ENCODE measurements at places on chromosomes 6 and 20.

DNA sequence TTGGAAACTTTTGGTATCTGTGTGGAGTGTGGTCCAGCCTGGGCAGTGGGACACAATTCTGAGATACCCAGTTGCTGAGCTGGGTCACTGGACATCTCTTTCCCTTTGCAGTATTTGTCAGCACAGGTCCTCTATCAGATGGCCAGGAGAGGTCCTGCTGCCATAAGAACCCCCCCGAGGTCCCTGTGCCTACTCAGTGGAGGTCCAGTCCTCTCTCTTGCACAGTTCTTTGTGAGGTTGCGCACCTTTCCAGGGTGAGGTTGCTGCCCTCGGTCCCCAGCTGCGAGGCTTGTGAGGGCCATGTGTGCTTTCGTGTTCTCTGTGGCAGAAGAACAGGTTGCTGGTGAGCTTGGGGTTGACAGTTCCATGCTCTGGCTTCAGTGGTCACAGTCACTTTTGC lies 320.6 kb downstream of the QKI start:
- H3K4me3 ChIP-seq = no peak overlapping the region
- peaks cover 4% of the 10 kb centered on the region for H3K4me1 ChIP-seq
- no peaks in the 10 kb centered on the region for H3K27me3 ChIP-seq
- no peak overlapping the region for H3K27ac ChIP-seq

DNA sequence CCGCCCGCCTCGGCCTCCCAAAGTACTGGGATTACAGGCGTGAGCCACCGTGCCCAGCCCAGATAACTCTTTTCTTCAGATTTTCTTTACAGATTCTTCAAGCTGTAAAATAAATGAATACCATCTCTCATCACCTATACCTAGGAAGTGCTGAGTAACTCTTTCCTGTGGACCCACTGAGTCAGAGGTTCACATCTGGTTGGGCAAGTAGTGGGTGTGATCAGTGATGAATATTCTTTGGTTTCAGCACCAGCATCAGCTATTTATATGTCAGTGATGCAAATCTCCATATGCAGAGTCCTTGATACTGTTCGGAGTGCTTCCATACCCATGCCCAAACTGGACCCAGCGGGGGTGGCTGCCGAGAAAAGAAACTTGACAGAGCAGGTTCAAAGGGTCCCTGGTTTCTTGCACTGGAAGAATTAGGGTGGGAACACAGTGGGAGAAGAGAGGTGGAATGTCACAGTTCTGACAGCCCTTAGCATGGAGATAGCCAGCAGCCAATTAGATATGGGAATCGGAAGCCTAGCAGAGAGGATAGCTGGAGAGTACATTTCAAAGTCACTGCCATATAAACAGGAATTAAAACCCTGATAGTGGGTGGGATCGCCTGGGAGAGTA lies 64.9 kb upstream of the DDR1 start:
- H3K4me1 ChIP-seq = peaks cover 58% of the 10 kb centered on the region
- peak overlapping the region; percentile 73 for H3K27ac ChIP-seq
- H3K4me3 ChIP-seq = no peak overlapping the region
- no peaks in the 10 kb centered on the region for H3K36me3 ChIP-seq

DNA sequence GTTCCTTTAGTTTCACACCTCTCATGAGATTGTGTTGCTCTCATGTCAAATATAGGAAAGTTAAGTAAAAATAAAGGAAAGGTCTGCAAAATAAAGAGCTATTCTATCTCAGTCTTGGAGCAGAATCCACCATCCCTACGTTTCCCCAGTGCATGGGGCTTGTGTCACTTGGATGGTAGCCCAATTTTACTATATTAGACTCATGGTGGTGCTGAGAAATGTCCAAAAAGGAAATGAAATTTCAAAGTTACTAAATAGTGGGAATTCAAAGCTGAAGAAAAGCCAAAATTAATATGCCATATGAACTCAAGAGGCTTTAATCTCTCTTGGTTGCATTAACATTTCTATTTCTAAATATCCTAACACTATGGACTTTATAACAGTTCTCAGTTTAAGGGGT lies 1283.3 kb upstream of the GJE1 start:
- H3K4me1 ChIP-seq = peaks cover 57% of the 10 kb centered on the region
- H3K4me3 ChIP-seq = no peak overlapping the region
- H3K36me3 ChIP-seq = peaks cover 1% of the 10 kb centered on the region
- H3K27ac ChIP-seq = peak overlapping the region; percentile 1
- H3K27me3 ChIP-seq = no peaks in the 10 kb centered on the region

DNA sequence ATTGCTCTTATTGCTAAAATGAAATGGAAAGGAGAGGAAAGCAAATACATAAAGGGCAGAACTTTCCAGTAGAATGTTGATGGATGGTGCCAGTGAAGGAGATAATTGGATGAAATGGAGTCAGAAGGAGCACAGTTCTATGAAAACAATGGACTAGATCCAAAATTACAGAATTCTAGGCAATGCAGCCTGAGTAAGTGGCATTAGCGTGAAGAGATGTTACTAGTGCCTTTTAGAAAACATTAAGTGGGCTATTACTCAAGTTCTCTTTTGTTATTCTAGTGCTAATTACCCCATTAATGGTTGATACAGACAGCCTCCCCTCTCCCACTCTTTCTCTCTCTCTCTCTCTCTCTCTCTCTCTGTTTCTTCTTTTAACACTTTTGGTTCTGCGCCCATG lies 209.5 kb upstream of the RGS17 start:
- no peak overlapping the region for H3K4me3 ChIP-seq
- no peak overlapping the region for H3K27ac ChIP-seq
- no peak for DNase-seq
- H3K36me3 ChIP-seq = peaks cover 2% of the 10 kb centered on the region
- no peaks in the 10 kb centered on the region for H3K4me1 ChIP-seq
- peaks cover 8% of the 10 kb centered on the region for H3K27me3 ChIP-seq

DNA sequence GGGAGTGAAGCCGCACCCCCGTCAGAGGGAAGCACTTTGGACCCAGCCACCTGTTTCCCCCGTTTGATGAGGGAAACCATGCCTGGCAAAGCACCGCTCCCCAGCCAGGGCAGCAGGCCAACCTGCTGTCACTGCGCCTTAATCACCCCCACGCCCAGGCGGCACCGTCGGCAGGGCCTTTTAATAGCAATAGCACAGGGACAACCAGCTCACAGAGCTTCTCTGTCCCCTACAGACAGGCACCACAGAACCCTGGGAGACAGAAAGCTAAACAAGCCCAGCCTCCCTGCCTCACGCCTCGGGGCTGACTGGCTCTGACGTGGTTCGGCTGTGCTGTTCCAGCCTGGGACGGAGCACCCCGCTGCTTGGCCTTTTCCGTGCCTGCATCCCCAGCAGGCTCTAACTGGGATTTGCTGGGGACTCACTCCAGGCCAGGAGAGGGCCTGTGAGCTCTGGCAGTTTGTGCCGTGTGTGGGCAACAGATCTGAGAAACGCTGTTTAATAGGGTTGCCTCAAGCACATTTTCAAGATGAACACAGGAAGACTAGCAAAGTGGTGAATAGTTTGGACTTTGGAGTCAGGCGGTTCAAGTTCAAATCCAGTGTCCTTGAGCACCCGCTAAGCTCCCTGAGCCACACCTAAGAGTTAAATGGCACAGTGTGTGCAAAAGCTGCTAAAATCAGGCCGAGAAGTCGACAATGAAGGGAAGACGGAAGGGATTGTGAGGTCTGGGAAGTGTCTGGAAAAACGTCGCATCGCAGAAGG lies 223.8 kb downstream of the NRN1 start:
- H3K36me3 ChIP-seq = no peaks in the 10 kb centered on the region
- H3K27me3 ChIP-seq = no peaks in the 10 kb centered on the region
- H3K4me3 ChIP-seq = no peak overlapping the region
- H3K4me1 ChIP-seq = peaks cover 3% of the 10 kb centered on the region

DNA sequence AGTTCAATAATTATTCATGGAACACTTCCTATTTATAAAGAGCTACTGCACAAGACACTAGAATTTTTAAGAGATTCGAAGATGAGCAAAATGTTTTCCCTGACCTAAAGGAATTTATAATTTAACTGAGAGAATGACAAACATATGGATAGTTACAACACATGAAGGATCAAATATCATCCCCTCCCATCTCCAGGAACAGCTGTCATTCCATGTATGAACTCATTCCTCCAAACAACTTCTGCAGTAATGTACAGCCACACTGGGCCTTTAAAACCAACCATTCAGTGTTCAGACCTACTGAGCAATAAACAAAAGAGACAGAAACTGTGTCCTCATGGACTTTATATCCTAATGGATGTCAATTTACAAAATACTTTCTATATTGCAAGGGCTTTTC lies 87.8 kb downstream of the KIF16B start:
- no peak overlapping the region for H3K4me3 ChIP-seq
- H3K27me3 ChIP-seq = no peaks in the 10 kb centered on the region

DNA sequence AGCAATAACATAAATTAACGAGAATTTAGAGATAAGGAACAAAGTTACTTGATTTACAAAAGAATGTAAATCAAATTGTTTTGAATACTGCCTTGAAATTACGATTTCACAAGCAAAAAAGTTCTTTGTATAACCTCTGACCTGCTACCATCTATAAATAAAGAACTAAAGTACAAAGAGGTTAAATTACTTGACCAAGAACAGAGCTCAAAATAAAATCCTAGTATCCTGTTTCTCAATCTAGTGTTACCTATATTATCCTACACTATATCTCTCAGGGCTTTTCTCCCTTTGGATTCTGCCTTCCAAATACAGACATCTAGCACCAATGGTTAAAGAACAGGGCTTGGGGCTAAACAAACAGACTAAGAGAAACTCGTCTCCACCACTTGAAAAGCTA lies 43.8 kb downstream of the PLN start:
- no peak overlapping the region for H3K27ac ChIP-seq
- no peak for DNase-seq
- H3K36me3 ChIP-seq = peaks cover 2% of the 10 kb centered on the region
- no peak overlapping the region for H3K4me3 ChIP-seq

- H3K4me3 ChIP-seq = no peak overlapping the region
- no peak for DNase-seq
- no peaks in the 10 kb centered on the region for H3K36me3 ChIP-seq
- no peaks in the 10 kb centered on the region for H3K4me1 ChIP-seq
- H3K27me3 ChIP-seq = peaks cover 8% of the 10 kb centered on the region
These were observed 91.0 kb downstream of the SCP2D1 start for GRCh38 chr20:18904624-18905023.

DNA sequence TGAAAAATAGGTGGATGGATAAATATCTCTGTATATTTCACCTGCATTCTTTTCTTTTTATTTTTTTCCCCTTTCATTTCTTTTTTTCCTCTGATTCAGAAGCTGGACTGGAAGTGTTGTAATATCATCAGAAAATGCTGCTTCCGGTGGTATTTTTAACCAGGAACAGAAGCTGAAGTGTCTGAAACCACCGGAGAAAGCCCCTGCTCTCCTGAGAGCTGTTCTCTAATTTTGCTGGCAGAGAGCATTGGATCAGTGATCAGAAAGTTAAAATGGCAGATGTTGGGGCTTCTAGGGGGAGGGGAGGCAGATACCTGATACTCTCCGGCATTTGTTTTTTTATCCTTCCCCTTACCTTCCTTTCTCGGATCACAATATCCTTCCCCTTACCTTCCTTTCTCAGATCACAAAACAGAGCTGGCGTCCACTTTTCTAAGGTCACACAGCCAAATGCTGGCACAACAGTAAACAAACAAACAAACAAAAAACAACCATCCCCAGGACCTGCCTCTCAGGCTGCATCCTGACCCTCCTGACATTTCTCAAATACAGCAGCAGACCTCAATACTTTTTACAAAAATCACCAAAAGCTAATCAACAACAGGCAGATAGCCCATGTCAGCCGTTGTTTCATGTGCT lies 143.2 kb upstream of the ZNF217 start:
- H3K4me1 ChIP-seq = peaks cover 82% of the 10 kb centered on the region
- peak overlapping the region; percentile 94 for H3K27ac ChIP-seq
- H3K27me3 ChIP-seq = no peaks in the 10 kb centered on the region
- H3K36me3 ChIP-seq = no peaks in the 10 kb centered on the region

DNA sequence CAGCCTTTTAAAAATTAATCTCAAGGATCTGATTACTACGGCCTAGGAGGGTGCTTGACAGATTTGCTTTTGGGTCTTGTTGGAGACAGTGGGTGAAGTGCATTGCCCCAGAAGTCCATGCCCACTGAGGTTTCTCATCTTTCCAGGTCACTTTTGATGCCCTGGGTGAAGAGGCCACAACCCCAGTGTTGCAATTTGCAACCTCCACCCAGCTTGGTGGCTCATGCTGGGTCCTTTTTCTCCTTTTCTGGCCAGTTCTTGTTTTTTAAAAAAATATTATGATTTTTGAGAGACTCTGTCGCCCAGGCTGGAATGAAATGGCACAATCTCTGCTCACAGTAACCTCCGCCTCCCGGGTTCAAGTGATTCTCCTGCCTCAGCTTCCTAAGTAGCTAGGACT lies 9.4 kb downstream of the STX11 start:
- no peaks in the 10 kb centered on the region for H3K36me3 ChIP-seq
- DNase-seq = no peak
- peaks cover 27% of the 10 kb centered on the region for H3K4me1 ChIP-seq
- no peaks in the 10 kb centered on the region for H3K27me3 ChIP-seq

GRCh38 chr6:20202324-20202658 lies 10.0 kb downstream of the MBOAT1 start:
- DNase-seq = no peak
- no peaks in the 10 kb centered on the region for H3K36me3 ChIP-seq

DNA sequence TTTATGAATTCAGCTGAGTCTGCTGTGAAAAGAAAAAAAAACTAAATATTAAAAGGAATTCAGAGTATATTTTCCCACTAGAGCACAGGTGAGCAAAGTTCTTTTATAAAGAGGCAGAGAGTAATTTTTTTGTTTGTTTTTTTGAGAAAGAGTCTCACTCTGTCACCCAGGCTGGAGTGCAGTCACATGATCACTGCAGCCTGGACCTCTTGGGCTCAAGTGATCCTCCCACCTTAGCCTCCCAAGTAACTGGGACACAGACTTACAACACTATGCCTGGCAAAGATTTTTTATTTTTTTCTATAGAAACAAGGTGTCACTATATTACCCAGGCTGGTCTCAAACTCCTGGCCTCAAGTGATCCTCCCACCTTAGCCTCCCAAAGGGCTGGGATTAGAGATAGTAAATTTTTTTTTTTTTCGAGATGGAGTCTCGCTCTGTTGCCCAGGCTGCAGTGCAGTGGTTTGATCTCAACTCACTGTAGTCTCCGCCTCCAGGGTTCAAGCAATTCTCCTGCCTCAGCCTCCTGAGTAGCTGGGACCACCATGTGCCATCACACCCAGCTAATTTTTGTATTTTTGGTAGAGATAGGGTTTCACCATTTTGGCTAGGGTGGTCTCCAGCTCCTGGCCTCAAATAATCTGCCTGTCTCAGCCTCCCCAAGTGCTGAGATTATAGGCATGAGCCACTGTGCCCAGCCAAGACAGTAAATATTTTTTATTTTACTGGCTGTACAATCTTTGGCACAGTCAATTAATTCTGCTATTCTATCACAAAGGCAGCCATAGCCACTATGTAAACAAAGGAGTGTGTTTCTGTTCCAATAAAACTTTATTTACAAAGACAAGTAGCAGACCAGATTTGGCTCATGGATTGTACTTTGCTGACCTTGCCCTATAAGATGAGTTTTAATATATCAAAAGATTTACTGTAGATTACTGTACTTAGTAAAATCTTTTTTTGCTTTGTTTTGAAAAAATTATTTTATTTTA lies 14.5 kb upstream of the B4GALT5 start:
- no peak overlapping the region for H3K4me3 ChIP-seq
- H3K36me3 ChIP-seq = no peaks in the 10 kb centered on the region
- DNase-seq = no peak
- no peak overlapping the region for H3K27ac ChIP-seq

All from chondrocyte (in vitro differentiated cells).